ENCODE measurements at places on chromosomes 7 and 10.

GRCh38 chr10:16949816-16950215 lies 132.6 kb upstream of the RSU1 start:
- no peak for DNase-seq

- DNase-seq, result peak; percentile 51
Measured at GRCh38 chr10:126196281-126196680, 192.0 kb downstream of the ADAM12 start.

DNA sequence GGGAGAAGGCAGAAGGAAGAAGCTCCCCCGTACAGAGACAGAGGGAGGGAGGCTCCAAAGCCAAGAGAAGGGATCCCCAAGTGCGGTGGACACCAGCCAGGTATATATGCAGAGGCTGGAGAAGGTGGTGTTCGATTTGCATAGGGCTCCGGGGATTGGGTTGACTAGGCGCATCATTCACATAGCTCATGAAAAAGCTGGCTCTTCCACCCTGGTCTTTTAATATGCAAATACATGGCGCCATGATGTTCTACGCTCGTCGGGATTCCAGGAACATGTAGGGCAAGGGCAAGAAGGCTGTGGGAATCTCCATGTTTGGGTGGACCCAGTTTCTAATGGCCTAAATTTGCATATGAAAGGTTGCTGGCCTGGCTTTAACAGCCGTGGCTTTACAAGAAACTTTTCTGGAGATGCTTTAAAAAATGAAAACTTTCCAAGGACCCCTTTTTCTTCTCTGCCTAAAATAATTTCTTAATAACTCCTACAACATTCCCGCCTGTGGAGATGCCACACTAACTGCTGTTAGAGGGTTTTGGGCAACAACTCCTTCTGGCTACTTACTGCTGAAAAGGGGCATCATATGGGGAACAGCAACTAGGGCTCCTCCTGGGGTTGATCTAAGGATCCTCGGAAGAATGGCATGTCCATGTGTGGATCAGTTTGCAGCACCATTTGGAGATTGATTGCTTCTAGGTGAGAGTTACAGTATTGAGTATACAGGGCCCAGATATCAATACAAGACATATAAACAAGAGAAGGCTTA lies 28.3 kb downstream of the C1GALT1 start:
- no peak for DNase-seq

DNA sequence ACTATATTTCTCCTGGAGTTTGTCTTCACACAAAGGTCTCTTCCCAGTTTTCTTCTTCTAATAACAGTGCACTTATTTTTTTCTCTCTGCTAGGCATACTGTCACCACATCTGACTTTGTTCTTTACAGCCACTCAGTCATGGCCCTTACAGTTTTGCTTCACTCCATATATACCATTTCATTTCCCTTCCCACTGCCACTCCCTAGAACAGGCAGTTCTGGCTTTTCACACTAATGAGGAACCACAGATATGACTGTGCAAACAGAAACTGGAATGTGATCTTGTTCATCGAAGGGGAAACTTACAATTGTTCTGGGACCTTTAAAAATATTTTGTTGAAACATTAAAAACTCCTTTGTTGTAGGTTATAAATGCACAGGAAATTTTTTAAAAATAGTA lies 67.3 kb downstream of the EPDR1 start:
- DNase-seq, result no peak

DNA sequence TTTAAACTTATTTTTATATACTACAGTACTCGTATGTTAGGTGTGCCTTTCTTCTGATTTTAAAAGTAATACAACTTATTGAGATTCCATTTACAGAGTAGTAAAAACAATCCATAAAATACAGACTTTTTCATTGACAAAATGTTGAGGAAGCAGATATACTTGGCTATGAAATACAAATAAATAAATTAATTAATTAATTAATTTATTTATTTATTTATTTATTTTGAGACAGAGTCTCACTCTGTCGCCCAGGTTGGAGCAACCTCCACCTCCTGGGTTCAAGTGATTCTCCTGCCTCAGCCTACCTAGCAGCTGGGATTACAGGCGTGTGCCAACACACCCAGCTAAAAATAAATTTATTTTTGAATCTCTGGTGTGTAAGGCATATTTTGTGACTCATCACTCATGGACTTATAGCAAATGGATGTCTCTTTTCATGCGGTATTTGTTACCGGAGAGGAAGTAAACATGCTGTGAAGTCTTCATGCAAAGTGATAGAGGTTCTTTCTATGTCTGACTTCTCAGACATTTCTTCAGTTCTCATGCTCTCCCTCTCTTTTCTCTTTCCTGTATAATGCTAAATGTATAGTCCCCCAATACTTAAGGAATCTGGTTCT lies 20.2 kb upstream of the SRPK2 start:
- DNase-seq, result no peak

DNA sequence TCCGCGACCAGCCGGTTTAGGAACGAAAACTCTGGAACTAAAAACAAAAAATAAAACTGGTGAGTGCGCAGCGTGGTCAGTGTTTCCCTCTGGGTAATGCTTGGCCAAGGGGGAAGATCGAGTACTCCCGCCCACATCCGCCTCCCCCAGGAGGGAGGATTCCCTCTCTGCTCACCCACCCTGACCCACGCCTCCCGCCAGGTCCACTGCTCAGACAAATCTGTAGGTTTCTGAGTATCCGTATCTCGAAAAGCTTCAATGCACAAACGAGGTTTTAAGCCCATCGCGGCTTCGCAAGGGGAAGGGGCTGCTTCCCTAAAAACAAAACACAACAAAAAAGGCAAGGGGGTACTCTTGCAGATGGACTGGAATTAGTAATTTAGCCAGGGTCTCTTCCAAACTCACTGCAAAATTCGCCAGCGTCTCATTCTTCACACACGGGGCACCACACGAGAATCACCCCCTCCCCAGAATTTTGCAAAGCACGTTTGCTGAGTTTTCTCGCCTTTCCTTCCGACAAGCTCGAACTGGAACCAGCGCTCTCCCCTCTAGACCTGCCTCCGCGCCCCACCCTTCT lies 75.2 kb downstream of the INSIG1 start:
- no peak for DNase-seq

DNA sequence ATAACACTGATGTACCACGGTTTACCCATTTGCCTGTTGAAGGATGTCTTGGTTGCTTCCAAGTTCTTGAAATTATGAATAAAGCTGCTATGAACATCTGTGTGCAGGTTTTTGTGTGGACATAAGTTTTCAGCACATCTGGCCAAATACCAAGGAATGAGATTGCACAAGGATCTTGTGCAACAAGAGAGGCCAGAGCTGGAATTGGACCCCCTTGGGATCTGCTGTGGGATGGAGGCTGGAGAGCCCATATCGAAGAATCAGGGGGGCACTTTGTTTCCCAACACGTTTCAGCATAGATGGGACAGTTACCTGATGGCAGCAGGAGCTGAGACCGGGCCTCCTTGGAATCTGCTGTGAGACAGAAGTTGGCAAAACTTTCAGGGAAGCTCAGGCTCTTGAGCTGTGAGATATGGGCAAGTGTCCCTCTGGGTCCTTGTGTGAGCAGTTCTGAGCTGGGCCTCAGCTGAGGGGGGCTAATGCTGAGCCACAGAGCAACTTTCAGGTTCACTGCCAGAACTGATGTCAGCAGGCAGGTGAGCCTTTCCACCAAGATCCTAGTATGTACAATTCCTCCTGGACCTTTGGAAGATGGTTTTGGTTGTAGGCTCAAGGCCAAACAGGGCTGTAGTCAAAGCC lies 115.2 kb upstream of the RAB18 start:
- no peak for DNase-seq

DNA sequence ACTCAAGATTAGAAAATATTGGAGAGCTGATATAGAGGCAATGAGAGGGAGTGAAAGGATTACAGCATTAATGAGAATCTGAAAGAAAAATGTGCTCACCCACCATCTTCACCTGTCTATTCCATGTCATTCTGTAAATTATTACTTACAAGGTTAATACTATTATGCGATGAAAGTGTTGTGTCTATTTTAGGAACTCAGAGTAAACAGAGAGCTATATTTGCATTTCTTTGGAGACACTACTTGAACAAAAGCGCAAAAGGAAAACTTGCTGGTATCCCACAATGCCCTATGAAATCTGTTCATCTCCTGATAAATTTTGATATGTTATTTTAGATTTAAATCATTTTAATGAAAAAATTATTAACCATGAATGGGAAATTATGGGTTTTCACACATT lies 196.1 kb downstream of the ZEB1 start:
- DNase-seq, result no peak

DNA sequence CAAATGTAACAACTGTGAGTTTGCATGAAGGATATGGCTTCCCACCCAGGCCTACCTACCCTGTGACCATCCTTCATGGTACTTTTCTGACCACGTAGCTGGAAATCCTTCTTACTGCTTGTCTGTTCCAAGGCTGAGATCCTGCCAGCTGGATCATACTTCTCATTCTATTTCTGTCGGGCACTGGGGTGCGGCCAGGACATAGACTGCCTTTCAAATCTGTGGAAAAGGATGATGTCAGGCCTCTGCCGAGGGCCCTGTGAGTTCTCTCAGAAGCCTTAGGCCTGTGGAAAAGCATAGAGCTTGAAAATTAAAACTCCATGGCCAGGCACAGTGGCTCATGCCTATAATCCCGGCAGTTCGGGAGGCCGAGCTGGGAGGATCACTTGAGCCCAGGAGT lies 10.0 kb downstream of the VWC2 start:
- no peak for DNase-seq

GRCh38 chr10:112715581-112715980 lies 234.5 kb upstream of the TCF7L2 start:
- no peak for DNase-seq

DNA sequence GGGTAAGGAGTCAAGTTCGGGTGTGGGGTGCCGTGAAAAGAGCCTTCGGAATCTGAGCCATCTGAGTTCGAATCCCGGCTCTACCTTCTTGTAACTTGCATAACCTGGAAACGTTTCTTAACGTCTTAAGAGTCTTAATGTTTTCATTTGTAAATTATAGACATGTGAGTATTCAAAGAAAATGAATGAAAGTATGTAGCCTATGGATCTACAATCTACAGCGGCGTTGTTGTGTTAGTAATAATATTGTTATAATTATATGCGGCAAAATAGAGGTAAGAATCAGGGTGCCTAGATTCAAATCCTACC lies 559 bp downstream of the VTI1A start:
- DNase-seq, result no peak

GRCh38 chr10:73086816-73087215 lies 9.8 kb downstream of the P4HA1 start:
- no peak for DNase-seq

DNA sequence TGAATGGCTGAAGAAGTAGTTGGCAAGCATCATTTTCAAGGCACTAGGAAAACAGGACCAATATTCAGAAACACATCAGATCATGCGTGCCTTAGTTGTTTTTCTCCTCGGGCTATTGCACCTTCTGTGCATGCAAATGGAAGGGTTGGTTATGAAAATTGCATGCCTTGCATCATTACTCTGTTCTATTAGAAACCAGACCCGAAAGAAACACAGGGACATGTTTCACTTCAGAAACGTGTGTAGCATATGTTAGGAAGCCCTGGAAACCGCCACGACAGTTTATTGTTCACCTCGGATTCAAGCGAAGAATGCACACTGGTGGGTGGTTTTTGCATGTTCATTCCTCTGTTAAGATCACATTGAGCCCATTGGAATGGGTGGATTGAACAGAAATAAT lies 214.7 kb downstream of the FRMD4A start:
- DNase-seq, result no peak

GRCh38 chr10:130751851-130752250 lies 559.7 kb downstream of the TCERG1L start:
- DNase-seq, result no peak

DNA sequence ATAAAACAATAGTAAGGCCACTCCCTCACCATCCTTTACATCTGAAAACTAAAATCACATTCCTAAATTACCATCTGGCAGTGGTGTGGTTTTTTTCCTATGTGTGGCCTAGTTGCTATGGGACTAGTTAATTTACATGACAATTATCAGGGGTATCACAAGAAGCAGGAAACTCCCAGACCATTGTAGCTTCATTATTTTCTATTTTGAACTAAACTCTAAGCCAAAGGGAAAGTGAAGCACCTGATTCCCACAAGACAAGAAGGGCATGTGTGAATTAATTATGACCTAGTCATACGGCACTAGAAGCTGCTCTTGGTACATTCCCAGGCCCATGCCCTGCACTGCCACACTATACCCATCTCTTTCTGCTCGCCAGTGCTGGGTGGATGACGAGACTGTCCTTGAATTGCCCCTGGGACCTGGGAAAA lies 103.4 kb downstream of the ATXN7L1 start:
- no peak for DNase-seq

- no peak for DNase-seq
Measured at GRCh38 chr7:123715198-123715597, 33.6 kb downstream of the WASL start.

- no peak for DNase-seq
Measured at GRCh38 chr7:151839451-151839921, 37.4 kb downstream of the PRKAG2 start.

DNA sequence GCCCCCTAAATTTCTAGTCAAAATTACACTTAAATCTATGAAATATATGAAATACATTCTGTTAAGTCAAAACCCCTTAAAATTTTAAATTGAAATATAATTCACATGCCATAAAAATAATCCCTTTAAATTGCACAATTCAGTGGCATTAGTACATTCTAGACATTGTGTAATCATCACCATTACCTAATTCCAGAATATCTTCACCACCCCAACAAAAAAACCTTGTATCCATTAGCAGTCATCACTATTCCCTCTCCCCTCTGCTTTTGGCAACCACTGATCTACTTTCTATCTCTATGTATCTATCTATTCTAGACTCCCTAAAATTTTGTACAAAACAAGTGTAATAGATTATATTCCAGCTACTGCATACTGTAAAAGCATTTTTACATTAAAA lies 261.2 kb downstream of the GLI3 start:
- no peak for DNase-seq

DNA sequence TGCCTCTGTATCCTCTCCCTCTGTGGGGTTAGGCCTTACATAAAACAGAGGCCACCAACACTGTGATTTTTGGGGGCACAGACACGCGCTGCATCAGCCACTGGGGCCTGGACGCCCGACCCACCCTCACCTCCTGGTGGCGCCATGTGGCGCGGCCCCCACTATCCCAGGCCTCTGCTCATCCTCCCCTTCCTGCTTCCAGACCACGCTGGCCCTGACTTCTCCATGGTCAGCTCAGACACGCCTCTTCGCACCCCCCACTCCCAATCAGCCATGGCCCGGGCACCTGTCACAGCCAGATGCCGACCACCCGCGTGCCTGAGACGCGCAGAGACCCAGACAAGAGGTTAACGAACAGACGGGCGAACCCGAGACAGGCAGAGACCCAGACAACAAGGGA lies 263.9 kb downstream of the ELFN1 start:
- no peak for DNase-seq

DNA sequence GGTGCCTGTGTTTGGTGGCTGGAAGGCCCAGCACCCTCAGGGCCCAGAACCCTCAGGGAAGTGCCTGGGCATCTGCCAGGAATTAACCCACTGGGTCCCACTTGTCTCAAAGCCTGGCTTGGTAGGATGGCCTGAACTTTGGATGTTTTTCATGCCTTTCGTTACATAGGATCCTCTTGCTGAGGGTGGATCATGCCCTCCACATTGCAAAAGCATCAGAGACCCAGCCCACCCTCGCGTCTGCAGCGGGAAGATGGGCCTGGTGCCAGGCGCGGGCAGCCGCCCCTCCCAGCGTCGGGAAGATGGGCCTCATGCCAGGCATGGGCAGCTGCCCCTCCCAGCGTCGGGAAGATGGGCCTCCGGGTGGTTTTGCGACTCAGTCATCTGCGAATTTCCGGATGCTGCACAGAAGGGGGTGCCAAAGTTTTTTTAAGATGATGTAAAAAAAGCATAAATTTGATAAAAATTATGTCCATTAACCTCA lies 51.9 kb upstream of the PRKAR1B start:
- DNase-seq, result no peak

GRCh38 chr10:38047666-38048065 lies 37.2 kb downstream of the ZNF33A start:
- DNase-seq, result no peak

- no peak for DNase-seq
Measured at GRCh38 chr7:78017591-78018100, 219.1 kb downstream of the PHTF2 start.
